Muscle of leg (tissue), 16 donors: ENCODE measurements at places on chromosomes 1 and 21.

- peak; percentile 72 for DNase-seq
These were observed 69.2 kb upstream of the ERG start for GRCh38 chr21:38567335-38567969.

GRCh38 chr1:100456880-100457279 is 81.1 kb upstream of the GPR88 start:
- no peak for DNase-seq

DNA sequence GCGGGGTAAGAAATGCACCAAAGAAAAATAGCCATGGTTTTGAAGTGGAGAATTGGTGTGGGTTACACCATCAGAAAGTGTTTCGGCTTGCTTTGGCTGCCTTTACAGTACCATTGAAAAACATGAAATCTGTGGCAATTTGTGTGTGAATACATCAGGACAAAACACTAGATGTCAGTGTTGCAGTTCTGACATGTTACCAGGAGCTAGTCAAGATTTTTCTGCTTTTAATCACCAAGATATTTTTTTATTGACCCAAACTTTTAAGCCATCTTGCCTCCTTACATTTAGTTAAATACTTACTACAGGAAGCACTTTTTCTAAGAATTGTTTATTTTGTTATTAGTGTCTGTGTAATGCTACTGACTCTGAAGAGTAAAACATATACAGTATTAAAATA is 14.3 kb downstream of the RRP15 start:
- peak; percentile 69 for DNase-seq

- DNase-seq, result peak; percentile 66
These were observed 54.4 kb downstream of the NTMT2 start for GRCh38 chr1:170200161-170200560.

- no peak for DNase-seq
These were observed 18.5 kb downstream of the TTC39A start for GRCh38 chr1:51311826-51312225.

- DNase-seq, result no peak
These were observed 77.9 kb upstream of the KCNJ15 start for GRCh38 chr21:38178653-38179470.

DNA sequence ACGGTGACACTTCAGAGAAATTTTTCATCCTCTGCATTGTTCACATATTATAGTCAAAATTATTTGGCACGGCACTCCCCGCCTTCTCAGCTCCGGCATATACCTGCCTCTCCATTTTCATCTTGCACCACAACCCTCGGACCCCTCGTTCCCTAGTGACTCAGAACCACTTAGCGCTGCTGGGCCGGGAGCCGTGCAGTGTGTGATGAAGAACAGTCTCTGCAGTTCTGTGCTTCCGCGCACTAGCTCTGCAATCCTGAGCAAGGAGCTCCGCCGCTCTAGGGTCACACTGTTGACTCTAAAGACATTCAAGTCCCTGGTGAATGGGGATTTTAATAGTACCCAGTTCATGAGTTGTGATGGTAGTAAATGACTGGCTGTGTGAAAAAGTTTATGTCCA is 221.2 kb downstream of the SLC35F3 start:
- no peak for DNase-seq

GRCh38 chr21:44011579-44012473 is at the start of gene TRAPPC10:
TSS of gene TRAPPC10 (plus strand) at chr21:44012309. CDS start at chr21:44012494, 185 bp downstream.
- peak; percentile 94 for DNase-seq

- peak; percentile 47 for DNase-seq
These were observed 1.0 kb downstream of the OLFML2B start for GRCh38 chr1:162022626-162023025.

- DNase-seq, result no peak
These were observed 130.1 kb upstream of the SOD1 start for GRCh38 chr21:31529406-31529805.

- DNase-seq, result no peak
These were observed 10.2 kb downstream of the ARHGEF16 start for GRCh38 chr1:3464649-3465025.

DNA sequence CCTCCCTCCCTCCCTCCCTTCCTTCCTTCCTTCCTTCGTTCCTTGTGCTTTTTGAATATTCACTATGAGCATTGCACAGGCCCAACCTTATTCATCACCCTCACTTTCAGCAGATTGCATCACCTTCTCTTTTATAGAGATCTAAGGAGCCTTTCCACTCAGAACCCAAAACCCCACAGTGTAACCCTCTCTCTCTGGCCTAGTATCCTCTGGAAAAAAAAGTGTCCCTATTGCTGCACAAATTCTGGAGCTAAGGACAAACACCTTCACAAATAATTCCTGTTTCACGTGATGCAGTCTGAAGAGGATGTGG is 25.6 kb downstream of the OR10J5 start:
- DNase-seq, result no peak

GRCh38 chr21:42513985-42514882 is 582 bp downstream of the SLC37A1 start:
- no peak for DNase-seq

DNA sequence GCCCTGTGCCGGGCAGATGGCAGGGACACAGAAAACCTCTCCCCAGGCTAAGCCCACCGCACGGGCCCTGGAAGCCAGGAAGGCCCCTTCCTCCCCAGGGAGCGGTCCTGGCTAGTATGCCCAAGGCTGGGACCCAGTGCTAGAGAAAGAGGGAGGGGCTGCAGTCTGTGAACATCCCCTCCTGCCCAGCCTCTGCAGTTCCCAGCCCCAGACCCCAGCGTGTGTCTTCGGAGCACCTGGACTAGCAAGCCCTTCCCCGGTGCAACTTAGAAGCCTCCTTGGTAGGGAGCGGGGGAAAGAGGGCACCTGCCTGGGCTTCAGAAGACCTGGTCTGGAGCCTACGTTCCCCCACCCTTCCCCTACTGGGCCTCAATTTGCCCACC is 2.1 kb downstream of the PLEKHG5 start:
- no peak for DNase-seq

- no peak for DNase-seq
These were observed 31.6 kb upstream of the DNAJC6 start for GRCh38 chr1:65277605-65278347.

DNA sequence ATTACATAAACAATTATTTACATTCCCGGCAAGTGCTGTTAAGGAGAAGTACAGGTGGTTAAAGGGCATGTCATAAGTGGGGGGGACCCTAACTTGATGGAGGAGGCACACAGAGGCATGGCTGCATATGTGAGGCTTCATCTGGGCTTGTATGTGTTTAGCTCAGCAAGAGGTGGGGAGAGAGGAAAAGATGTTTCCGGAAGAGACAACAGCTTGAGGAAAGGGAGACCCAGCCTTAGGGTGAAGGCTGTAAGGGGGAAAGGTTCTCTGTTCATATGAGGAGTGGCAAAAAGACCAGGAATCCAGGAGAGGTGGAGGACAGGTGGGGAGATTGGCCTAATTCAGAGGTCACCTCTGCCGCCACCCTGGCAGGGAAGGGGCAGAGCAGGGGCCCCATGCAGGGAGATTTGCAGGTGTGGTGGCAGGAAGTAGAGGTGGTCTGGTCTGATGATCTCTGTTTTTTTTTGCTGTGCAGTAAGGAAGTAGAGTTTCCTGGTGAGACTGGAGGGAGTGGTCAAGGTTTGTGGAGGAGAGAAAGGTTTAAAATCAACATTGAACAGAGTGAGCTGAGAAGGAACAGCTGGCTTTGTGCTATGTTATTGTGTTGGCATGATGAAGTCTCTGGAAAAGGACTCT is 9.0 kb downstream of the TRAF5 start:
- no peak for DNase-seq

DNA sequence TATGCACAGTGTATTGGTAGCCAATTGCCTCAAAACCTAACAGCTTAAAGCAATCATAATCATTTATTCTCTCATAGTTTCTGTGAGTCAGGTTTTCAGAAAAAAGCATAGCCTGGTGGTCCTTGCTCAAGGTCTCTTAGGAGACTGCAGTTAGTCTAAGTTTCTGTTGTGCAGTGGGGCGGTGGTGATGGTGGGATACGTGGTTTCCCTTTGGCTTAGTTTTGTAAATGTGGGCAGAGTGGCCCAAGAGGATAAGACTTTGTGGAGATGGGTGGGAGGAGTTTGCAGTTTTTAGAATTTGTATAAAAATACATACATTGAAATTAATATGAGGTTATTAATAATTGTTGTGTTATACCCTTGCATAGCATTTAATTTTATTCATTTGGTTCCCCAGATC is 68.6 kb downstream of the NOS1AP start:
- DNase-seq, result no peak

DNA sequence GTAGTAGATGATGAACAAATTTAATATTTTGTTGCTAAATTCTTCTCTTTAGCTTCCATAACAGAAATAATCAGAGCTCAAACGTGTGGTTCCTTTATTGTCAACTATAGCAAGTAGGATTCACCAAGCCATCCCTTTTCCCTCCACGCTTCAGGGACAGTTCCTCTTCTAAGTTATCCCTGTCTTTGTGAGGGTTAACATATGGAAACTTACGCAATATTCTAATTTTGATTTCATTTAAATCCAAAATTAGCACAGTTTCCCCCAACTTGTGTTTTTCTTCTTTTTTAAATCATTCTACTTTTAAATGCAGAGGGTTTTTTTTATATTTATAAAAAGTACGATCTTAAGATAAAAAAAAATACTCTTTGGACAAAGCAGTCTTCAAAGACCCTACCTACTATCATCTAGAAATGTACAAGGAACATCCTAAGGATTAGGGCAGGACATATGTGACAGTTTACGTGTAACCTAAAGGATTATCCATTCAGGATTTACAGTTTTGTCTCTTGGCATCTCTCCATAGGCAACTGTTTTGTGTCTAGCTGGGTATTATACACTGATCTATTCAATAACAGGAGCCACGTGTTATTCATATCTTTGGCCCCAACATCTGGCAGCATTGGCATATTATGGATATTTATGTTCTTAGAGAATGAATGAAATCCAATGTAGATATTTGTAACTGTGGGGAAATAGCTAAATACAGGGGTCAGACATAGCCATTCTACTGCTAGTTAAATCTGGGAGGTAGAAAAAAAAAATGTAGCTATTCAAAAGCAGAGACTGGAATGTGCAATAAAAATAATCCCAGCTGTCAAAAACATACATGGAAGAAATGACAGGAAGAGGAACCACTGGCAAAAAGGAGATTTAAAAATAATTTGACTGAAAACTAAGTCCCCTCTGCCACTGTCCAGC is 272.9 kb downstream of the NEGR1 start:
- no peak for DNase-seq

- DNase-seq, result peak; percentile 46
These were observed 30.5 kb downstream of the BATF3 start for GRCh38 chr1:212669102-212669501.

- no peak for DNase-seq
These were observed 90.2 kb upstream of the TSPAN2 start for GRCh38 chr1:115179397-115180079.

- no peak for DNase-seq
These were observed 46.8 kb upstream of the TSPAN2 start for GRCh38 chr1:115136106-115136505.

DNA sequence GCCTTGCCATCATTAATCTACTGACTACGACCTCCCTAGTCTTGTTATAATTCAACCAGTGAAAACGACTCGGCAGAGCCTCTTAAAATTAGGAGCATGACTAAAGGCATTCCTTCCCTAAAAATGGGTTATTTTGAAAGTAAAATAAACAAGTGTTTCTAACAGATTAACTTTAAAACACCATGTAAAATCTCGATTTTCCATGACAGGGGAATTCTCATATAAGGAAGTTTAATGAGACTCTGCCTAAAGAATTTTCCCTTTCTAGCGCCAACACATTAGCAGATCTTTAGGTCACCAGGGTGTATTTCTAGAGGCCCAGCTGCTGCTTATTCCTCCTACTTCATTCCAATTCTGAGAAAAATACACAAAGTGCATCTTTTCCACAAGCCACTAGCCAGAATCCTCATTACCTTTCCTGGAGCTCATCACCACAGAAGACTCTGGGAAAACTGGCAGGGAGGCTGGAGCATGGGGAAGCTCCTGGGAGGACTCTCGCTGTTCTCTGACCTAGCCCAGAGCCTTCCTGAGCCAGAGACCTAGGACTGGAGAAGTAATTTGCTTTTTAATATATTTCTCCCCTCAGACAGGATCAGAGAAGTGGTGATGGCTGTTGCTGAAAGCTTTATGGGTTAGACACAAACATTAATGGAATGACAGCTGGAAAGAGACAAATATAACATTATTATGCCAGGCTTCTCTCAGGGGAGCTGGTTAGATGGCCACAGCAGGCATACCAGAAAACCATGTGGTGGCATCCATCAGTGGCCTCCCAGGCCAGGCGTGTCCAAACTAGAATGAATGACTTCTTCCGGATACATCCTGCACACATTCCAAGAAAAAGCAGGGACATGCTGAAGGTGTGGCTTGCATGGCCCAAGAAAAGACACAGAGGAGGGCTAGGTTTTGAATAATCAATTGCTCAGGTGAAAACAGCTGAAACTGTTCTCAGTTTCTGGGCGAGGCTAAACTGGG is 63.6 kb upstream of the CTTNBP2NL start:
- peak; percentile 96 for DNase-seq

DNA sequence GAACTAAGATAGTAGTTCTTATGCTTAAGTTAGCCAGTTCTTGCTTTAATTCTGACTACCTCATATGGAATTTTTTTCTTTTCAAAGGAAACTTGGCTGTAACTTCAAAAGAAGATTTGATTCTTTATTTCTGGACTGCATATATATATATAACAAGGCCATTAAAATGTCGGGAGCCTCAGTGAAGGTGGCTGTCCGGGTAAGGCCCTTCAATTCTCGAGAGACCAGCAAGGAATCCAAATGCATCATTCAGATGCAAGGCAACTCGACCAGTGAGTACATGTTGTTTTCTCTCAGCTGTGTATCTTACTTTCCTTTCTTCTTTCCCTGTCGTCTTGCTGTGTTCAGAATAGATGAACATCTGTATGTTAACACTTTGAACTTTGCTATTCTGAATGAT is 21.8 kb downstream of the KIF1B start:
- DNase-seq, result peak; percentile 59

GRCh38 chr1:3109355-3109754 is 40.4 kb downstream of the PRDM16 start:
- DNase-seq, result peak; percentile 15

DNA sequence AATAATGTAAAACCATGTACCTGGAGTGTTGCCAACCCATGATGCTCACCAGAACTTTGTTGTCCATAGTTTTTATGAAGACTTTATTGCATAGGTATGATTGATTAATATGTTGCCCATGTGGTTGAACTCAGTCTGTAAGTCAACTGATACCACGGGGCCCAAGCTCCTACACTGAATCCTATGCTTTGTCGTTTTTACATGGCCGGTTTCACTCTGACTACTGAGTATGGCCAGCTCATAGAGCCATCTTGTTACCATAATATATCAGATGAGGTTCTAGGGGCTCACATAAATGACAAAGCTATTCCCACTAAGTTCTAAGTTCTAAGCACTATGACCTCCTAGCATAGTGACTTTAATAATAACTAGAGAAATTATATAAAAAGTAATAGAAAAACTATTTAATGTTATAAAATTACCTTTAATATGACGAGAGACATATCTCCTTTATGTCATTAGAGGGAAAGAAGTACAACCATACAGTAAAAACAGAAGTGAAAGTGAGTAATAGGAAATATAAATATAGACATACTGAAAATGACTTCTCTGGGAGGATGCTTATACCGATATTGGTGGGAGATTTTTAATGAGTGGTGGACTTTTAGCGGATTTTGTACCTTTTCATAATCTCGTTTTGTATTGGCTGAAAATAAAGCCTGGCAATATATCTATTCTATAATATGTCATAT is 983.4 kb upstream of the PRMT6 start:
- no peak for DNase-seq
